ENCODE measurements at places on chromosomes 5 and 9. TPM values are rescaled to one million over a fixed set of nuclear protein-coding genes. Genes with fewer than 3 reads are reported as not detected.

Gene EGFL7
- 53.1 TPM for total RNA-seq

Gene PTPRD
- total RNA-seq: not detected

Gene SPATA9
- 0.55 TPM for total RNA-seq

Gene PCDHB2
- total RNA-seq: 4.0 TPM

Gene ANKRD20A1
- not detected for total RNA-seq

Gene PPP2CA
- total RNA-seq: 149 TPM

DNA sequence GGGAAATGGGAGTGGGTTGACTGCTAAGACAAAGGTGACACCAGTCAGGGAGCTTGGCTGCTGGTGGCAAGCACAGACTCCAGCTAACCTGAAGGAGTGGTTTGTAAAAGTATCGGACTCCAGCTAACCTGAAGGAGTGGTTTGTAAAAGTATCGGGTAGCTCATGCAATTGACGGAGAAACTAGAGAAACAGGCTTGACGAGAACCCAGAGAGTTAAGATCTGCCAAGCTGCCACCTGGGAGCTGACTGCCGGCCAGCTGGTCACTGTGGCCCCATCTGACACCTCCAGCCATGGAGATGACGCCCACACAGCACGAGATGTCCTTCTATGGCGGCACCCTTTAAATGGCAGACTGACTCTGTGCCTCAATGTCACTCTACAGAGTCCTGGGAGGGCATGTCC is 28.3 kb upstream of the CRB2 start:
- DNase-seq: peak; percentile 95
- peak overlapping the region; percentile 92 for H3K27ac ChIP-seq
- no peaks in the 10 kb centered on the region for H3K27me3 ChIP-seq
- H3K4me1 ChIP-seq: peaks cover 31% of the 10 kb centered on the region
- H3K36me3 ChIP-seq: no peaks in the 10 kb centered on the region

DNA sequence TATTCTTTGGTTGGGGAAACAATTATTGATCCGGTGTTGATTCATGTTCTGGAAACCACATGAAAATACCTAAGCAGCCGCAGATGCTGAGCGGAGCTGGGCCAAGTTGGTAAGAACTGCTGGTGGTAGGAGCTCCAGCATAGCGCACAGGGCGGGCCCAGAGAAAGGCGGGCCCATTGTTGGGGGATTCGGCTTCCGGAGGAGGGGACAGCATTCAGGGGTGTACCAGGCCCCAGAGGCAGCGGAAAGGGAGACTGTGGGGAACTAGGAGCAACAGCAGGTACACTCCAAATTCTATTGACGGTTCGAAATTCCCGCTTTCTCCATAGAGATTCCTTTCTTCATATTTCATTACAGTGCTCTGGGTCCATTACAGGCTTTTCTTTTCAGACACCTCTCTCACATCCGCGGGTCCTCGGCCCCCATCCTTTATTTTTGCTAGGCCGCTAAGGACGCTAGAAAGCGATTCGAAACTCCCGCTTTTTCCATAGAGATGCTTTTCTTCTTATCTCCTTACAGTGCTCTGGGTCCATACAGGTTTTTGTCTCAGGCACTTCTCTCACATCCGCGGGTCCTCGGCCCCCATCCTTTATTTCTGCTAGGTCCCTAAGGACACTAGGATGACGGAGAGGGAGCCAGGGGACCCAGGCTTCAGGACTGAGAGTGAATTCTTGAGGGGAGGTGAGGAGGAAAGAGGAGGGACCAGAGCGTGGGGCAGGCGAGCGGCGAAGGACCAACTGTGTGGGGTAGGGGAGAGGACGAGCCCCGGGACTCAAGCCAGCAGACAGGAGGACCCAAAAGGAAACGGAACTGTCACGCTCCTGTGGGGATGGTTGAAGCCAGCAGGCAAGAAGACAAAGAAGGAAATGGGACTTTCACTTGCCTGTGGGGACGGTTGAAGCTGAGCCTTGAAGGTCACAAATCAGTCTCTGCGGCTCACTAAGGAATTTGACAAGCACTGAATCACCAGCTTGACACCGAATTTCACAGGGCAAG is at the start of gene CCDC152:
TSS of gene CCDC152 (plus strand) at position 213 of the 996 bp plus-strand sequence. CDS start 2,304 bp downstream, outside the sequence.
- no peaks in the 10 kb centered on the region for H3K27me3 ChIP-seq
- DNase-seq: no peak
- no peak within 1 kb of the TSS for H3K27ac ChIP-seq
- no peak within 1 kb of the TSS for H3K4me3 ChIP-seq
- H3K4me1 ChIP-seq: no peaks in the 10 kb centered on the region

DNA sequence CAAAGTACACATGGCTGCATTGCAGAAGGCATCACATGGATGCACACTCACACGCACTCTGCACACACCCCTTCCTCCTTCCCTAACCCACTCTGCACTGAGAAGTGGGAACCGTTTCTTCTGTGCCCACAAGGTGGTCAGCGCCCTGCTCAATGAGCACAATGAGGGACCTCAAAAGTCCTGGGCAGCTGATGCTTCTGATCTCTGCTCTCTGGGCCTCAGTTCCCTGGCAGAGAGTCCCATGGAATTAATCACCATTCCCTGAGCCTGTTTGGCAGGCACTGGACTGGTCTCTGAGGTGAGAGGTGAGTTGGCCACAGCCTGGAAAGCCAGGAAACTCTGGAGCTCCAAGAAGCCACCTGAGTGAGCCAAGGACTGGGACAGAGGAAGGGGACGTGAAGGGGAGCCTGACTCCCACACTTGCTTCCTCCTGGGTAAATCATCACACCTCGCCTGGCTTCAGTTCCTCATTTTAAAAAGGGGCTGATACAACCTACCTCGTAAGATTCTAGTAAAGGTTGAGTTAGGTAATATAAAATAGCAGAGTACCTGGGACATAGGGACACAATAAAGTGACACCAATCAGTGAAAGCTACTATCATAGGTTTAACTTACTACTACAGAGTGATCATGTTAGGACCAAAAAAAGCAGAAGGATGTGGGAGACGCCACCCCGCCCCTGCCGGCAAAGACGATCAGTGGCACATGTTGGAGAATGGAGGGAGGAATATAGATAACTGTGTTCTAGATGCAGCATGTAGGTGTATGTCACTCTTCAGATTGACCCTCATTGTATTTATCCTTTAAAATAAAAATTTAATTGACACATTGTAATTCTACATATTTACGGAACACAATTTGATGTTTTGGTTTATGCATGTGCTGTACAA is 21.1 kb upstream of the IGFBPL1 start:
- no peak overlapping the region for H3K4me3 ChIP-seq
- no peaks in the 10 kb centered on the region for H3K27me3 ChIP-seq
- H3K36me3 ChIP-seq: no peaks in the 10 kb centered on the region
- DNase-seq: no peak
- no peak overlapping the region for H3K27ac ChIP-seq
- H3K4me1 ChIP-seq: peaks cover 7% of the 10 kb centered on the region

GRCh38 chr9:130444565-130445221 is at the start of gene ASS1:
TSS of gene ASS1 (plus strand) at chr9:130444961. CDS start at chr9:130452229, 7,268 bp downstream.
- peaks cover 32% of the 10 kb centered on the region for H3K4me1 ChIP-seq
- peak within 1 kb of the TSS; percentile 87 for H3K4me3 ChIP-seq
- H3K27ac ChIP-seq: no peak within 1 kb of the TSS
- H3K27me3 ChIP-seq: no peaks in the 10 kb centered on the region
- H3K36me3 ChIP-seq: no peaks in the 10 kb centered on the region

- H3K4me3 ChIP-seq: no peak overlapping the region
- H3K4me1 ChIP-seq: peaks cover 9% of the 10 kb centered on the region
- H3K27me3 ChIP-seq: no peaks in the 10 kb centered on the region
- no peaks in the 10 kb centered on the region for H3K36me3 ChIP-seq
- no peak overlapping the region for H3K27ac ChIP-seq
- DNase-seq: no peak
Measured at GRCh38 chr9:135447126-135447525, 32.5 kb upstream of the PPP1R26 start.

DNA sequence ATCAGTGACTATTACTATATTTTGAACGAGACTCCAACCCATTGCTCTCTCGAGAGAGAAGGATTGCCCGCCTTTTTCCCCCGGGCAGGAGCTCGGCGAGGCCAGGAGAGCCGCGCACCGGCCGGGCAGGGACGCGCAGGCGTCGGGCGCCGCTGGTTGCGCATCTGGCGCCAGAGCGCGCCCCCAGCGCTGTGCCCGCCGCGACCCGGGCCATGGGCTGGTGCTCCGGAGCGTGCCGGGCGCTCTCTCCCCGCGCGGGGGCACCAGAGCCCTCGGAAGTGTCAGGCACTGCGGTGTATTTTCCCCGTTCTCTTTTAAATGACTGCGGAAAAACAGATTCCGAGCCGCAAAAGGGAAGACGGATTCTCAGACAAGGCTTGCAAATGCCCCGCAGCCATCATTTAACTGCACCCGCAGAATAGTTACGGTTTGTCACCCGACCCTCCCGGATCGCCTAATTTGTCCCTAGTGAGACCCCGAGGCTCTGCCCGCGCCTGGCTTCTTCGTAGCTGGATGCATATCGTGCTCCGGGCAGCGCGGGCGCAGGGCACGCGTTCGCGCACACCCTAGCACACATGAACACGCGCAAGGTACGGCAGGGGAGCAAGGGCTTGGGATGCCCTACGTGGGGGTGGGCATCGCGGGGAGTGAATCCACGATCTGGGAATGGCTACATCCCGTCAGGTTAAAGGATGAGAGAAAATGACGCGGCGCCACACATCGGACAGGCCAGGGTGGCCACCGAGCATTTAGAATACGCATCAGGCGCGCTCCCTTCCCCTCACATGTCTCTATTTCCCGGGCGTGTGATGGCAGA is 1.1 kb upstream of the NTRK2 start:
- peak; percentile 4 for DNase-seq
- H3K4me3 ChIP-seq: no peak overlapping the region
- no peaks in the 10 kb centered on the region for H3K36me3 ChIP-seq
- H3K4me1 ChIP-seq: no peaks in the 10 kb centered on the region
- no peak overlapping the region for H3K27ac ChIP-seq

DNA sequence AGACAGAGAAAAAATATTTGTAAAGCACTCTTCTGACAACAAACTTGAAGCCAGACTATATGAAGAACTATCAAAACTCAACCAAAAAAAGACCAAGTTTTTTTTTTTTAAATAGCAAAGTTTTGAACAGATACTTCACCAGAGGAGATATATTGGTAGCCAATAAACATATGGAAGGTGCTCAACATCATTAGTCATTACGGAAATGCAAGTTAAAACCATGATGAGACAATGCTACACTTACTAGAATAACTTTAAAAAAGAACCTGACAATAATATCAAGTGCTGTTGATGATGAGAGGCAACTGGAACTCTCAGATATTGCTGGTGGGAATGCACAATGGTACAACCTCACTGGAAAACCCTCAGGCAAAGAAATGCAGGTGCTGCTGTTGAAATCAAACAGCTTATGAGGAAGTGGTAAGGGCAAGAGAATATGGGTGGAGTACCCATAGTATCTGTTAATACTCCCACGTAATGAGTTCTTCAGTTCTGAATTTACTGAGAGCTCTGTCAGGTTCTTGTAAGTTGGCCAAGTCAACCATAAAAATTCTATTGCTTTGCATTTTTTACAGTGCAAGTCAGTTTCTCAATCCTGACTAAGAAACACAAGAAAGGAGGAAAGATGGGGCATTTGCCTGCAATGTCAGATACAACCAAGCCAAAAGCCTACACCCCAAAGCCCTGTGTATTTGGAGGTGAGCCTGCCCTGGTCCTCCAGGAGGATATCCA is 87.3 kb upstream of the GNAQ start:
- H3K4me3 ChIP-seq: no peak overlapping the region
- peak; percentile 91 for DNase-seq
- H3K27ac ChIP-seq: peak overlapping the region; percentile 28
- no peaks in the 10 kb centered on the region for H3K27me3 ChIP-seq
- H3K4me1 ChIP-seq: peaks cover 21% of the 10 kb centered on the region

DNA sequence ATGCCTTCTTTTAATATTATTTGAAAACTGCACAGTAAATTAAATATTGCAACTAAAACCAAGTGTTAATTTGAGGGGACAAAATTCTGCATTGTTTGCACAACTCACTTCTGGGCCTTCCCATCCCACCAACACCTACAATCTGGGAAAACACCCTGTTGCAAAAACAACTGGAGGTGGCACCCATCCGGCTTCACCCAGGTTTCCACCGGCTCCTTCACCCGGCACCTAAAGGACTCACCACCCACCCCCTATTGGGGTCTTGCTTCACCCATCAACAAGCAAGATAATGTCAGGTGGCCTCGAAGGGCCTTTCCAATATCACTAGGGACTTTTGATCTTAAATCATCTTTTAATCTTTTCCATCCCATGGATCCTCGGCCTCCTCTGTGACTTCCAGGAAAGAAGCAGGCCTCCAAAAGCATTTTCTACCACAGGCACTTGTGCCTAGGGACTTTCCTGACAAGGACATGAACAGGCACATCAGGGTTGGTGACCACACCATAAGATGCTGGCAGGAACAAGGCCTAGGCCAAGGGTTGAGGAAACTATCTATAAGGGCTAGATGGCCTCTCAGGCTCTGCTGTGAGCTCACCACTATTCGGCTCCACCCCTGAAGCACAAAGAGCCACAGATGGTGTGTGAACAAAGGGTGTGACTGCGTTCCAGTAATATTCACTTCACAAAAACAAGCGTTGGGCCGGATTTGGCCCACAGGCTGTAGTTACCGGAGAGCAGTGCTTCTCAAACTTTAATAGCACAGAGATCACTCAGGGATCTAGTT is 205.1 kb downstream of the AUH start:
- H3K27ac ChIP-seq: no peak overlapping the region
- peaks cover under 1% of the 10 kb centered on the region for H3K4me1 ChIP-seq
- H3K27me3 ChIP-seq: no peaks in the 10 kb centered on the region
- DNase-seq: no peak
- no peak overlapping the region for H3K4me3 ChIP-seq

DNA sequence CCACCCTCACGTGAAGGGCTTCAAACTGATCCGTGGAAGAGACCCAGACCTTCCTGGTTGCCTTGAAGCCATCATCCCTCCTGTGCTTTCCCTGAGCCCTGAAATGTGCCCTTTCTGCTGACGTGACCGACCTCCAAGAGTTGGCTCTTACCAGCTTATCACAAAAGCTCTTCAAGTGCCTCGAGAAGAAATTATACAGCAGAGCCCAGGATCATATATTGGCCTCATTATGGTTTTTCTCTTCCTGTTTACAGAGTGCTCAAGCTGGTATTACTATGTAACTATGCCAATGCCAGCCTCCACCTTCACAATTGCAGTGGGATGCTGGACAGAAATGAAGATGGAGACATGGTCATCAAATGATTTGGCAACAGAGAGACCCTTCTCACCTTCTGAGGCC is 66.0 kb downstream of the AOPEP start:
- no peaks in the 10 kb centered on the region for H3K27me3 ChIP-seq
- H3K27ac ChIP-seq: no peak overlapping the region
- 0 out of 2 replicates have a peak, but pooled peaks cover 4% of the 10 kb centered on the region for H3K4me1 ChIP-seq
- no peak overlapping the region for H3K4me3 ChIP-seq
- DNase-seq: no peak
- H3K36me3 ChIP-seq: peaks cover 10% of the 10 kb centered on the region

GRCh38 chr5:177972613-177973012 is 23.4 kb downstream of the PROP1 start:
- no peak for DNase-seq
- H3K27me3 ChIP-seq: peaks cover 79% of the 10 kb centered on the region
- H3K27ac ChIP-seq: no peak overlapping the region
- no peak overlapping the region for H3K4me3 ChIP-seq
- no peaks in the 10 kb centered on the region for H3K36me3 ChIP-seq

DNA sequence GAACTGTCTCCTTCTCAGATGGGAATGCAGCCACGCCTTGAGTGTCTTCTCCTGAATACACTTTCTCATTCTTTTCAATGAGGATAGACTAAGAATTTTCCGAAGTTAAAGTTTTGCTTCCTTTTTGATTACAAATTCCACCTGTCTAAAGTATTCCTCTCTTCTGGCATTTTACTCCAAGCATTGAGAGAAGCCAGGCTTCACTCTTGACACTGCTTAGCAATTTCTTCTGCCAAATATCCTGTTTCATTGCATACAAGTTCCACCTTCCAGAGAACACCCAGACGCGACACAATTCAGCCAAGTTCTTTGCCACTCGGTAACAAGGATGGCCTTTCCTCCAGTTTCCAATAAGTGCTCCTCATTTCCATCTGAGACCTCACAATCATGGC is 35.6 kb upstream of the COL5A1 start:
- H3K4me3 ChIP-seq: no peak overlapping the region
- no peak for DNase-seq
- H3K27me3 ChIP-seq: no peaks in the 10 kb centered on the region
- no peak overlapping the region for H3K27ac ChIP-seq
- H3K4me1 ChIP-seq: peaks cover 17% of the 10 kb centered on the region
- H3K36me3 ChIP-seq: no peaks in the 10 kb centered on the region
